Stimulated activated CD8-positive, alpha-beta memory T cell treated with anti-CD3 and anti-CD28 coated beads, Interleukin-12 subunit alpha, Interleukin-12 subunit beta, amount 100 ng/mL, for 4 hours (primary cell): ENCODE measurements at places on chromosomes 6 and 20.

- DNase-seq: no peak
Measured at GRCh38 chr6:4256969-4257368, 121.6 kb upstream of the ECI2 start.

- no peak for DNase-seq
Measured at GRCh38 chr6:156957931-156958547, 180.9 kb downstream of the ARID1B start.

DNA sequence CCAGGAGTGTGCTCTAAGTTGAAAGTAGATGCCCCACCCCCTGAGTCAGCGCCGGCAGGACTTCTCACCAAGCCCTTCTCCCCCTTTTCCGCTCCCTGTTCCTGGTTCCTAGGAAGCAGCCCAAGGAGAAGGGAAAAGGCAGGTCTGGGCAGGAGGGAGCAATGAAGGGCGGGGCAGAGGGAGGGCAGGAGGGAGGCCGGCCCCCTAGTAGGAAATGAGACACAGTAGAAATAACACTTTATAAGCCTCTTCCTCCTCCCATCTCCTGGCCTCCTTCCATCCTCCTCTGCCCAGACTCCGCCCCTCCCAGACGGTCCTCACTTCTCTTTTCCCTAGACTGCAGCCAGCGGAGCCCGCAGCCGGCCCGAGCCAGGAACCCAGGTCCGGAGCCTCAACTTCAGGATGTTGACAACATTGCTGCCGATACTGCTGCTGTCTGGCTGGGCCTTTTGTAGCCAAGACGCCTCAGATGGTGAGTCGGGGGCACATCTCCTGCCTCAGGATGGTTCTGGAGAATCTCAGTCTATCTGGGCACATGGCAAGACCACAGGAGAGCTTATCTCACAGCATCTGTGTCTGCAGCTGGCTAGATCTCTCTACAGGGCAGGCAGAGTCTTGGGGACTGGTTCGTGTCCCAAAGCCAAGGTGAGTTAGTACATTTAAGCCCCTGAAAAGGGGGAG lies at the start of gene PROCR:
PROCR (plus strand) TSS at position 320 of the 681 bp plus-strand sequence; CDS start at position 403, 83 bp downstream.
- no peak for DNase-seq

DNA sequence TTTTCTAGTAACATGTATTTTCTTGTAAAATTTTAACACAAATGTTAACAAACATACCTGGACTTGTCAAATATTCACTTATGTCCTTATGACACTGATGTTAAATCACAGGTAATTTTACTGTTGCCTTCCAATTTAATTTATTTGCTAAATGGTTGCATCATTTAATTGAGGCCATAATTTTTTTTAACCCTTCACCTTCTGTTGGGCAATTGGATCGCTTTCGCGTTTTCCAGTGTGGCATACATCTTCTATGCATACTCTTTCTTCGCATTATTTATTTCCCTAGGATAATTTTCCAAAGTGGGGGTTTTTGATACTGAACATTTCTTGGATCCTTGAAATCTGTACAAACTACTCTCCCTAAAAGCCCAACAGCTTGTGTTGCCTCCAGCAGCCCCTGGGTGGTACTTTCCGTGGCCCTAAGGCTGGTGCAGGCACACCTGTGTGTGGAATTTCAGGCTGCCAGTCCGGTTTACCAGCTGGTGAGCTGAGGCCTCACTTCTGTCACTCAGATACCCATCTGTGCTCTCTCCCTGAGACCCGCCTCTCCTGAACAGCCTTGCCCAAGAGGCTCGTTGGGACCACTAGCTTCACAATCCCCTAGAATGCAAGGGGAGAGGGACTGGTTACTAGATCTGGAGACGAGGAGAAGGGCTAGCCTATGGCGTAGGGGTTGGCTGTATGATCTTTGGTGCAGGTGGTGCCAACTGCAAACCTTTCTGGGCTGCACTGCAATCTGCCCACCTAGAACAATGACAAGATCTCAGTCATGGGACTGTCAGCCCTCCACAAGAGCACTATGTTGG lies 11.2 kb upstream of the C20orf144 start:
- no peak for DNase-seq

DNA sequence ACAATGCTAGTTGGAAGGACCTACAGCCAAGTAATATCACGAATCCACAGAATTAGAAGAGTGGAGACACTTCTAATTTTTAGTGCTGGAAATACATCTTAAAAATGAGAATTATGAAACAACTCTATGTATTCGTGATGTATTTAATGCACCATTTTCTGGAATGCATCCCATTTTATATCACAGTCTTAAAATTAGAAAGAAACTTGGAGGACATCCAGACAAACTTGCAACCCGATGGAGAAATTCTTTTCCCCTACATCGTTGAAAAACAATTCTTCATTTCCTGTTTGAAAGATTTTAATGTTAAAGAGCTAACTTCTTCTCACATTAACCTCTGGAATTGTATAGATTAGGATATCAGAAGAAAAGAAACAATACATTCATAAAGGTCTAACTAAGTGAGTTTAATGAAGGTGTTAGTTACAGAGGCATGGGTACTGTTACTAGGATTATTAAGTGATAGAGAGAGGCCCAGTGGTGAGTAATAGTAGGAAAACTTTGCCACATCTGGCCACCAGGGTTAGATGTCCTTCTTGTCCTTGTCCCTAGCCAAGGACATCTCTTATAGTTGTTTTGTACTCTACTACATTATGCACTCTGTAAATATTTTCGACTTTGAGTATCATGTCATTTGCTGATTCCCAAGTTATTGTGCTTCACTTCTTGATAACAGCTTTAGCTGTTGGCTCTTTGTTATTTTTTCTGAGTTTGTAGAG lies 502.4 kb upstream of the PTCHD4 start:
- DNase-seq: no peak

DNA sequence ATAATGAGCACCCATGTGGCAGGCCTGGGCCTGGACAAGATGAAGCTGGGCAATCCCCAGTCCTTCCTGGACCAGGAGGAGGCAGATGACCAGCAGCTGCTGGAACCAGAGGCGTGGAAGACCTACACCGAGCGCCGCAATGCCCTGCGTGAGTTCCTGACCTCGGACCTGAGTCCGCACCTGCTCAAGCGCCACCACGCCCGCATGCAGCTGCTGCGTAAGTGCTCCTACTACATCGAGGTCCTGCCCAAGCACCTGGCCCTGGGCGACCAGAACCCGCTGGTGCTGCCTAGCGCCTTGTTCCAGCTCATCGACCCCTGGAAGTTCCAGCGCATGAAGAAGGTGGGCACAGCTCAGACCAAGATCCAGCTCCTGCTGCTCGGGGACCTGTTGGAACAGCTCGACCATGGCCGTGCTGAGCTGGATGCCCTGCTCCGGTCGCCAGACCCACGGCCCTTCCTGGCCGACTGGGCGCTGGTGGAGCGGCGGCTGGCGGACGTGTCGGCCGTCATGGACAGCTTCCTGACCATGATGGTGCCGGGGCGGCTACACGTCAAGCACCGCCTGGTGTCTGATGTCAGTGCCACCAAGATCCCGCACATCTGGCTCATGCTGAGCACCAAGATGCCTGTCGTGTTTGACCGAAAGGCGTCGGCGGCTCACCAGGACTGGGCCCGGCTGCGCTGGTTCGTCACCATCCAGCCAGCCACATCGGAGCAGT lies 1.9 kb downstream of the FNDC11 start:
- DNase-seq: no peak

DNA sequence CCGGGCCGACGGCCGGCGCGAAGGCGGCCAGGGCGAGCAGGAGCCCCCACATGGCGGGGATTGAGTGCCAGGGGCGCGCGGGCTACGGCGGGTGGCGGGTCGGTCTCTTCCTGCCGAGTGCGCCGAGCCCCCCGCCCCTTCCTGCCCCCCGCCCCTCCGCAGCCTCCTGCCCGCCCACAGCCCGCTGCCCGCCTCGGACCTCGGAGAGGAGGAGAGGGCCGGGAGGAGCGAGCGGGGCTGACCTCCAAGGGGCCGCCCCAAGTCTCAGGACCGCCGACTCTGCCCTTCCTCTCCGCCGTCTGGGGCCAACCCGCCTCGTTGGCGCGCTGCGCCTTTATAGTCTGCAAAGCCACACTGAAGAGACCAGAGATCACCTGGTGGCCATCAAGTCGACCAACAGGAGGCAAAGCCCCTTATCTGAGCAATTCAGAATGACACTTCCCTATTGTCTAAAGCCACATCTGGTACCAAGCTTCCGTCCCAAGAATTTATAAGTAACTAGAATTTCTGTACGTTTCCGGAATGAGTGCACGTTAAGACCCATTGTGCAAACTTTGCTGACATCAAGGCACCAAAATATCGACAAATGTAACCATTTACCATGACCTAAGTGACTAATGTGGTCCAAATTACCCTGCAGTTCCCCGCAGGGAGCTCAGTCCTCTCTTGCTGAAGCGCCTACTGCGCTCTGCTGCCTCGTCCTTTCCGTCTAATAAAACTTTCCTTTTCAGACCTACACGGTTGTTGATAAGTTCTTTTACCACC lies at the start of gene CPXM1:
CPXM1 (minus strand) TSS at position 107 of the 765 bp plus-strand sequence; CDS start at position 52, 55 bp downstream.
- DNase-seq: no peak

GRCh38 chr20:4689220-4689619 lies 32.5 kb upstream of the PRND start:
- DNase-seq: no peak

GRCh38 chr20:17558154-17558940 lies 11.5 kb upstream of the DSTN start:
- DNase-seq: no peak

- no peak for DNase-seq
Measured at GRCh38 chr20:44970243-44970757, 4.0 kb downstream of the STK4 start.

GRCh38 chr6:168858926-168859325 lies 394.7 kb downstream of the THBS2 start:
- no peak for DNase-seq

- no peak for DNase-seq
Measured at GRCh38 chr6:5295623-5296022, 34.3 kb downstream of the FARS2 start.

GRCh38 chr20:969868-970267 lies 32.2 kb downstream of the RSPO4 start:
- no peak for DNase-seq

DNA sequence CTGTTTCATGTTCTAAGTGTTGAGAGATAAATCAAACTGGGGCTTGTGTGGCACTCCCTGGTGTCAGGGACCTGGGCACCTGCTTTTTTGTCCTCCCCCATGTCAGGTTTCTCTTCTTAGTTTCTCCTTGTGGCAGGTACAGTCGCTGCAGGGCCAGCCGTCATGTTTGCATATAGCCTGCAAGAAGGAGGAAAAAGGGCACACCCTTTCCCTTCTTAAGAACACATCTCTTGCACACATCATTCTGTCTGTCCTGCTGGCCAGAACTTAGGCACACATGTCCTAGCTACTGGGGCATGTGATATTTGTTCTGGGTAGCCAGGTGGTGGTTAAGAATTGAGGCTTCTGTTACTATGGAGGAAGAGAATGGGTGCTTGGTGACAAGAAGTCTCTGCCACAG lies 27.9 kb downstream of the CDC5L start:
- no peak for DNase-seq

- DNase-seq: no peak
Measured at GRCh38 chr6:25601800-25602673, 50.0 kb upstream of the SCGN start.

DNA sequence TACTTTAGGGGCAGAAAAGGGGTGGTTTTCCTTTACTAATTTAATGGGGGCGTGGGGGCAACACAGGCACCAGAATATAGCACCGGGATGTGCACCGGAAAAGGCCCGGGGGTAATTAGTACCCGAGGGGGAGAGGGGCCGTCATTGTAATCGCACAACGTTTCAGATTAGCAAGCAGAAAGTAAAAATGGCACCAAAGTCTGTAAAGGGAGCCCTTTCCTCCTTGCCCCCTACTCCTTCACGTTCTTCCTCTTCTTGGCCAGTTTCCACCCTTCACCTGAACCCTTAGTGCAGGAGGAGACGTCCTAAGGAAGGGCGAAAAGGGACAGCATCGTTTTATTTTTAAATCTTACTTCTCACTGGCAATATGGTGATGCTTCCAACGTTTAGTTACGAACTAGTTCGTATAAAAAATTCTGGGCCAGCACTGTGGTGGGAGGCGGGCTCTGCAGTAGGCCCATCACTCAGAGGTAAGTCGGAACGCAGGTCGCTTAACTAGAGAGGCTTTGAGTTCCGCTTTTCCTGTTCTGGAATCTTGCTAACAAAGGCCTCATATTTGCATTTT lies 742 bp upstream of the CEP85L start:
- no peak for DNase-seq

DNA sequence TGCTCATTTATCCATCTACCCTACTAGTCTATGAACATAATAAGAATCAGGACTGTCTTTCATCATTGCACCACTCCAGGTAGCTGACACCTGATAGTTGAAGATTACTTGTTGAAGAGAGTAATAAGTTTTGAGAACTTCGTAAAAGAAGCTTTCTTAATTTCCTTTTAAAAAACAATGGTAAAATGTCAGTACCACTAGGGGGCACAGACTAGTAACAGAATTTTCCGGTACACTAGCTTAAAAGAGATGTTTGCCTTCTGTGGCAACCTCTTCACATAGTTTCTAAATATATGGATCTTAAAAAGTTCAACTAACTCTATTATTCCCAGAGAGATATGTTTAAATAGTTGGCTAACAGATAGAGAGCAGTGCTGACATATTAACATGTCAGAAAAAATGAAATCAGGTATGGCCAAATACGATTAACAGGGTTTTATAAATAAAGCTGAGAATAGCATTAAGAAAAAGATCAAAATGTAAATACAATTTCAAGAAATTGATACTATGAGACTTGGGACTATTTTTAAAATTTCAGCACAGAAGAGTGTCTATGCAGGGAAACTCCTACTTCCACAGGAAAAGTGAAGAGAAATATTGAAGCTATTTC lies 5.4 kb upstream of the KCNQ5 start:
- no peak for DNase-seq

- DNase-seq: no peak
Measured at GRCh38 chr6:166830185-166830890, 126.0 kb downstream of the RNASET2 start.

DNA sequence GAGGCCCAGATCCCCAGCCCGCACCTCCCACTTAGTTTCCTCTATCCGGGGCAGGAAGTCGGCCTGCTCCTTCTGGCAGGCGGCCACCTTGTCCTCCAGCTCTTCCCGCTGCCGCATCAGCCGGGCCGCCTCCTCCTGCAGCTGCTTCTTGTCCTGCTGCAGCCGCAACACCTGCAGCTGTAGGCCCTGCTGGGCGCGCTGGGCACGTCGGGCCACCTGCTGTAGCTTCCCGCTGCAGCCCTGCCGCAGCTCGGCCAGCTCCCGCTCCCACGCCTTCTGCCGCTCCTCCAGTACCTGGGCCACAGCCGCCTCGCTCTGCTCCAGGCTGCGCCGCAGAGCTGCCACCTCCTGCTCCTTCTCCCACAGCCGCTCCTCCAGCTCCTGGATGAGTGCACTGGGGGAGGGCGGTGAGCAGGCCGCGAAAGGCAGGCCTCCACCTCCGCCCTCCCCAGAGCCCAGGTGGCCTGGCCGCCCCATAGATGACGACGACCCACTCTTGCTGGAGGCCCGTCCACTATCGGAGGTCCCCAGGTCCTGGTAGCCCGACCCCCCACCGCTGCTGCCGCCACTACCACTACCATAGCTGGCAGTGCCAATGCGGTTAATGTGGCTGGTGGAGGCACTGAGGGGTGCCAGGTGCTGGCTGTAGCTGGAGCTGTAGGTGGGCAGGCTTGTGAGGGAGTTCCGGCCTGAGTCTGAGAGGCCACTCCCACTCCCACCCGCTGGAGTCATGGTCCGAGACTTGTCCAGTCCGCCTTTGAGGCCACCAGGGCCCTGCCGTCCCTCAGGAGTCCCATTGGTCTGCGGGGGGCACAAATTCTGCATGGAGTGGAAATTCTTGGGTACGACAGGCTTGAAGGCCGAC lies 6.0 kb upstream of the FASTKD5 start:
- DNase-seq: no peak

- DNase-seq: no peak
Measured at GRCh38 chr20:61127311-61128039, 124.6 kb upstream of the CDH4 start.
